ENCODE measurements at places on chromosomes 6 and 20. TPM values are rescaled to one million over a fixed set of nuclear protein-coding genes. Genes with fewer than 3 reads are reported as not detected.

GRCh38 chr20:11780765-11781369 is 136.8 kb upstream of the BTBD3 start:
- H3K27ac ChIP-seq = no peak overlapping the region
- no peaks in the 10 kb centered on the region for H3K27me3 ChIP-seq
- DNase-seq = no peak
- H3K36me3 ChIP-seq = no peaks in the 10 kb centered on the region

DNA sequence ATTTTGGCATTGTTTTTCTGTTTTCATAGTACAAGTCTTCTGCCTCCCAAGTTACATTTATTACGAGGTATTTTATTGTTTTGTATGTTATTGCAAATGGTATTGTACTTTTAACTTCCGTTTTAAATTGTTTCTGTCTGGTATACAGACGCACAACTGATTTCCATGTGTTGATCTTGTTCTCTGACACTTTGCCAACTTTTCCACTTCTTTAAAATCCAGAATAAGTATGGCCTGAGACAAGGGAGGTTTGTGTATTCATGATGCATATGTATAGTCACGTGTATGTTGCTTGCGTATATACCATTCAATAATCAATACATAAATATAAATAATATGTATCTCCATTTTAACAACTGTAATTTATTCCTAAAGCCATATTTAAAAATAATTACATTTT is 41.2 kb downstream of the THBS2 start:
- peaks cover 18% of the 10 kb centered on the region for H3K4me1 ChIP-seq
- H3K4me3 ChIP-seq = peak overlapping the region; percentile 45
- no peaks in the 10 kb centered on the region for H3K36me3 ChIP-seq
- no peaks in the 10 kb centered on the region for H3K27me3 ChIP-seq
- no peak overlapping the region for H3K27ac ChIP-seq

GRCh38 chr6:33934731-33935270 is 131.0 kb upstream of the MLN start:
- H3K36me3 ChIP-seq = no peaks in the 10 kb centered on the region
- H3K4me3 ChIP-seq = no peak overlapping the region
- no peak for DNase-seq
- H3K4me1 ChIP-seq = no peaks in the 10 kb centered on the region
- H3K27ac ChIP-seq = no peak overlapping the region

DNA sequence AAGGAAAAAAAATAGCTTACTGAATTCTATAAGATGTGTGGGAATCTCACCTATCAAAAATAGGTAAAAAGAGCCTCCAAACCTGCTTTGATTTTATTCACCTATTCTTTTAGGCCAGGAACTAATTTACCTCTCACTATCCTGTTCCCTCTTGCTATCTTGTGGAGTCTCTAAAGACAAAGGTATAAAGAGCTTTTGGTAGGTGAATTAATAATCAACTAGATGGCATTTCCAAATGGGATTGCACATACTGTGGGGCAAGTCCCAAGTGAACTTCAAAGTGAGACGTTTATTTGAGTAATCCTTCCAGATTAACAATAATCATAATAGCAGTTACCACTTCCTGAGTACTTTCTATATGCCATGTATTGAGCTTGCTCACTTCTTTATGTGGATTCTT is 2.8 kb downstream of the FAM8A1 start:
- DNase-seq = no peak
- H3K4me1 ChIP-seq = peaks cover 17% of the 10 kb centered on the region
- H3K27me3 ChIP-seq = no peaks in the 10 kb centered on the region
- H3K36me3 ChIP-seq = peaks cover 52% of the 10 kb centered on the region
- no peak overlapping the region for H3K27ac ChIP-seq

GRCh38 chr6:152496731-152497130 is 140.4 kb downstream of the SYNE1 start:
- no peaks in the 10 kb centered on the region for H3K4me1 ChIP-seq
- H3K27ac ChIP-seq = no peak overlapping the region
- no peaks in the 10 kb centered on the region for H3K36me3 ChIP-seq
- no peak overlapping the region for H3K4me3 ChIP-seq
- no peaks in the 10 kb centered on the region for H3K27me3 ChIP-seq

DNA sequence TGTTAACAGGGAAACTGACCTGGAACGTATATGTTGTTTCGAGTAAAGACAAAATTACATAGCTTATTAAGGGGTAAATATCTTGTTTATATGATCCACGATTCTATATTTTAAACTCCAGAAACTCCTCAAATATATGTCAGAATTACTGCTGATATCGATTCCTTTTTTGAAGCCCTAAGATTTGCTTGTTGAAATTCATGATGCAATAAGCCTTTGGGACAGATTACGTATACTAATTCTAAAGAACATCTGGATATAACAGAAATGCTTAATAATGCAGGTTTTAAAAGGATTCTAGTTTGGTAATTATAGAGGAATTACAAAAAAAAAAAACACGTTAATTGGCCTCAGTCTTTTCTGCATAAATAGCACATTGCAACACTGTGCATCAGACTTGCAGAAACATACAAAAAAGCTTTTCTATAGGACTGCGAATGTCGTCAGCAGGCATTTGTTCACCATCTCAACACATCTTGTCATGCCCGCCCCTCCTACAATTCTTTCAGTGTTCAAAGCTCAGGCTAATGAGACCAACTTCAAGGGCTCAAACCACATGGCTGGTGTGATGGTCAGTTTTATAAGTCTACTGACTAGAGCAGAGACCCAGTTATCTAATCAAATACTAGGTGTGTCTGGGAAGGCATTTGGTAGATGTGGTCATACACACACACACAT is 74.9 kb downstream of the AGPAT4 start:
- no peaks in the 10 kb centered on the region for H3K27me3 ChIP-seq
- no peak overlapping the region for H3K4me3 ChIP-seq
- no peaks in the 10 kb centered on the region for H3K4me1 ChIP-seq
- no peaks in the 10 kb centered on the region for H3K36me3 ChIP-seq
- H3K27ac ChIP-seq = no peak overlapping the region

CST9L gene
- not detected for total RNA-seq

CST4 gene
- not detected for total RNA-seq

All from lower lobe of right lung (tissue), 2 donors.